ENCODE measurements at places on chromosomes 6 and 20.

GRCh38 chr6:1624851-1625781, 15.4 kb downstream of the FOXC1 start:
- no peak for DNase-seq

- no peak for DNase-seq
These were observed 19.0 kb downstream of the MCM8 start for GRCh38 chr20:5969348-5969935.

- no peak for DNase-seq
These were observed 1.6 kb downstream of the LRRC1 start for GRCh38 chr6:53796451-53796780.

- DNase-seq: no peak
These were observed 45.4 kb upstream of the SPTLC3 start for GRCh38 chr20:12963416-12963815.

- DNase-seq: no peak
These were observed 75.8 kb upstream of the E2F3 start for GRCh38 chr6:20325641-20326421.

DNA sequence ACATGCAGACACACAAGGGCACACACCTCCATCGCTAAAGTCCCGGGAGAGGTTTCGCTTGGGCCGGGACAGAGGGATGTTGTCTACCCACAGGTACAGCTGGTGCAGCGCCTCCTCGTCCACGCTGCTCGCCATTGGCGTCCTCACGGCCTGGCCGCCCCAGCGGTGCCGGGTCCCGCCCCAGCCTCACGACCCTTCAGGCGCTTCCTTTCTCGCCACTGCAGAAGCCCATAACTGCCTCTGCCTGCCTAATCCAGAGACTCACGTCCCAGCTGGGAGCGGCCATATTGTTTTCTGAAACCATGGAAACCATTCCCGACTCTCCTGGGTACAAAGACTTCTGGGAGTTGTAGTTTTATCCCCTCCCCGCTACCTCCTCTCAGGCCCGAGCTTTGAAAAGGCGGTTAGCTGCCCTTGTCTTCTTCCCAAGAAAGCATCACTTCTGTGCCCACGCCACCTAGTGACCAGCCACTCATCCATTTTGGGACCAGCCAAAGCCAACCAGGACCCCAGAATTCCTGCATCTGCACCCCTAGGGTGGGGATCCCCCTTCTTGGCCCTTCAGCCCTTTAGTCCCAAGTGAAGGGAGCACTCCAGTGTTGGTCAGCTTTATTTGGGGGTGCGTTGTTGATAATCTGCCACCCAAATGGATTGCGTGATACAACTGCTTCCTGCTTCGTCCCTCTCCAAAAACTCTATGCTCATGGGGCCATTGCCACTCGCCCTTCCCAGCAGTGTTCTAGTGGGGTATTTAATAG, at the start of gene SPEF1:
TSS of gene SPEF1 (minus strand) at position 296 of the 758 bp plus-strand sequence. CDS start at position 135, 161 bp downstream.
- DNase-seq: peak; percentile 84

GRCh38 chr6:47319382-47319781, 9.7 kb upstream of the TNFRSF21 start:
- DNase-seq: no peak

GRCh38 chr6:144885817-144886216, 600.7 kb downstream of the UTRN start:
- DNase-seq: no peak

- DNase-seq: no peak
These were observed 38.0 kb downstream of the TSHZ2 start for GRCh38 chr20:53009979-53010735.

- DNase-seq: no peak
These were observed 983 bp downstream of the RBBP9 start for GRCh38 chr20:18496042-18496441.

DNA sequence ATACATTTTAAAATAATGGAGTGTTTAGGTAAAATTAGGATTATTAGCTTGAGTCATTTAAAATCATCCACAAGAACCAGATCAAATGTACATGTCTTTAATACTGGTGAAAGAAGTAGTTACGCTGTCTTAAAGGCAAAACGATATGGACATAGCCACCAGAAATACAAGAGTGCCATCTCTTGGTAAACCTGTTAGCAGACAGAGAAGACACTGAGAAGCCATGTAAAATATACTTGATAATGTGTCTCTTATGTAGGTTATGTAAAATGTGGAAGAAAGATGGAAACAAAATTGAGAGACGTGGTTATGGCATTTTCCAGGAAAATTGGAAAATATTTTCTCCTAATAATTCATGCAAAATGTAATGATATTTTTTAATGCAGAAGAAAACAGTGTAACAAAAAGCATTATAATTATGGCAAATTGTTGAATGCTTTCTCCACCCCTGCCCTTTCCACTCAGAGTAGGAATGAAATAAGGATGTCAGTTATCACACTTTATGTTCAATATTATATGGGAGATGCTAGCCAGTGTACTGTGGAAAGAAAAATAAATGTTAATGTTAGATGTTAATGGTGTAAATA, 12.2 kb upstream of the SLC17A2 start:
- DNase-seq: peak; percentile 25

- no peak for DNase-seq
These were observed 137.2 kb downstream of the MMUT start for GRCh38 chr6:49325891-49326290.

DNA sequence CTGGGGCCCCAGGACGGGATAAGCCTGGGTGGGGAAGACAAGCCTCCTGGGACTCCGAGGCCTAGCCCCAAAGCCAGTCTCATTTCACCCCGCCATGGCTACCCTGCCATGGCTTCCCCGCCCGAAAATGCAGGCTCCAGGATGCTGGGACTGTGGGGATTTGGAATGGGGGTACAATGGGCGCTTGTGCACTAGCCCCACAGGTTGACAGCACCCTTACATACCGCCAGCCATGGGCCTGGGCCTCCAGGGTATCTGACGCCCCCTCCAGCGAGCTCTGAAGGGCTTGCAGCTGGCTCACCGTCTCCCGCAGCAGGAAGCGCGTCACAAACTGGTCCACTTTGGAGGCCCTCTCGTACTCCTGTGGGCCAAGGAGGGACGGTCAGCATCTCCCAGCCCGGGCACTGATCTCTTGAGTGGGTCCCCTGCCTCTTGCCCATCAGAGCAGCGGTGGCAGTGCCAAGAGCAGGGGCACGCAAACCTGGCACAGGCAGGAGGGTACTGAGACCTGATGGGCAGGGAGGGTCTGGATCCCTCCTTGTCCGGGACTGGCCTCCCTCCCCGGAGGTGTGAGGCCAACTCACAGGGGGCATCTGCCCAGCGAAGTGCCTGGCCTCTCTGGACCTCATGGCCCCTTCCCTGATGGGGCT, 2.0 kb upstream of the C20orf144 start:
- DNase-seq: no peak

- DNase-seq: no peak
These were observed 248.8 kb downstream of the TFAP2A start for GRCh38 chr6:10166031-10166430.

- no peak for DNase-seq
These were observed 3.6 kb downstream of the DOP1A start for GRCh38 chr6:83071023-83071422.

DNA sequence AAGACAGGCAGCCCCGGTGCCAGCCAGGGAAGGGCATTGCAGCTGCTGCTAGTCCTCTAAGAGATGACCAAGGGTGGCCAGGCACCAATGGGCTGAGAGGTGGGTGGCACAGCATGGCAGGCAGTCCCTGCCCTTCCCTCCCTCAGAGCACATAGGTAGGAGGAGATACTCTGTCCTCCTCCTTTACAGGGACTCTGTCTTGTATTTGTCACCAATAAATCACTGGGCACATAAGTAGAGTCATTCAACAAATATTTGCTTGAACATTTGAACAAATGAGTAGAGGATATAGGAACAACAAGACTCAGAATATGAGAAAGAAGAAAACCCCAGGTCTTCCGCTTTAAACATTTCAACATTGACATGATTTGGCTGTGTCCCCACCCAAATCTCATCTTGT, 69.4 kb upstream of the CLDN20 start:
- no peak for DNase-seq

GRCh38 chr6:53752856-53753255, 41.9 kb upstream of the LRRC1 start:
- no peak for DNase-seq

DNA sequence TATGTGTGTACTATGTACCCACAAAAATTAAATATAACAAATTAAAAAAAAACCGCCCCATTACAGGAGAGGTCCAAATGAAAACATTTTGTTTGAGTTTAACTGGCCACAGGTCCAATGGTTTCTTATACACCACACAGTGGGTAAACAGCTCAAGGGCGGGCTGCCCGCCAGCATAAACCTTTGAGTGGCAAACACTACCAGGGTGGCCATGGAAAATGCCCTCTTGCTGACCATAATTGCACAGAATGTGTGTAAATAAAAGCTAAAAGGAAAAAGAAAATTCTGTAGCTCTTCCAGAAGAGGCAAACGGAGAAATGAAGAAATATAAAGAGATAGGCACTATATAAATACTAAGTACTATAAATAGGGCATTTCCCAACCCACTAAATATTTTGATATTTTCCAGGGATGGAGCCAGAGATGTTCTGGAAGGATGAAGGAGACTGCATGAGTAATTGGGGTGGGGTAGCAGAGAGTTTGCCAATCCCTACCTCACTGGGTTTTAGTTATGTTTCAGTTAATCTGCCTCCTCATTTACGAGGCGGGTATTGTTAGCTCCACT, 1.1 kb upstream of the CDC5L start:
- no peak for DNase-seq

DNA sequence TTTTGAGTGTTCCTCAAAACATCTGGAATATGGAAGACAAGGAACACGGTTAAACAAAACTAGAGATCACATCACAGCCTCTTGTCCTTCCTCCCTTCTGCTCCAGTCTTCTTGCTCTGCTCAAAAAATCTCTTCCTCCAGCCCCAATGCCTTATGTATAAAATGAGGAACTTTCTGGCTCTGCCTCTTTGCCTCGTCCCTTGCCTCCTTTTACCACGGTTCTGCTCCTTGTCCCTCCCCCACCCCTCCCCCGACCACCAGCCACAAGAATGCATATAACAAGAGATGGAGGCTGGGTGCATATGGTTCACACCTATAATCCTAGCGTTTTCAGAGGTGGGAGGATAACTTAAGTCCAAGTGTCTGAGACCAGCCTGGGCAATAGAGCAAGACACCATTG, 43.6 kb downstream of the PLAGL2 start:
- no peak for DNase-seq

DNA sequence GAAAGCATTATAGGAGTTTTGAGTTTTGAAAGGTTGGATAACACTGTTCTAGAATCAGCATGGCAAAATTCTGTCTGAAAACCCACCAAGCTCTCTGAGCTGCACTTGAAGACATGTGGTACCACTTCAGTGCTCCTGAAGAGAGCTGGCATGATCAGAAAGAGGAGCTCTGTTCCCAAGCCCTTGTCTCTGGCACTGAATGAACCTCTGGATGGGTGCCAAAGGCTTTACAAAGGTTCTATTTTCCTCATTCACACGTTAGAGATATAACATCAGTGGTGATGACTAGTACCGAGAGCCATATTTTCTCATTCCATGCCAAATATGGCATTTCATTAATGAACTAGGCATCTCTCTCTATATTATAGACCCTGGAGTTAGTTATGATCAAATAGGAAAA, 301.8 kb upstream of the ID4 start:
- no peak for DNase-seq

GRCh38 chr6:131840936-131841583, 33.2 kb downstream of the ENPP1 start:
- DNase-seq: no peak

GRCh38 chr20:58511364-58511763, 3.8 kb downstream of the APCDD1L start:
- no peak for DNase-seq

DNA sequence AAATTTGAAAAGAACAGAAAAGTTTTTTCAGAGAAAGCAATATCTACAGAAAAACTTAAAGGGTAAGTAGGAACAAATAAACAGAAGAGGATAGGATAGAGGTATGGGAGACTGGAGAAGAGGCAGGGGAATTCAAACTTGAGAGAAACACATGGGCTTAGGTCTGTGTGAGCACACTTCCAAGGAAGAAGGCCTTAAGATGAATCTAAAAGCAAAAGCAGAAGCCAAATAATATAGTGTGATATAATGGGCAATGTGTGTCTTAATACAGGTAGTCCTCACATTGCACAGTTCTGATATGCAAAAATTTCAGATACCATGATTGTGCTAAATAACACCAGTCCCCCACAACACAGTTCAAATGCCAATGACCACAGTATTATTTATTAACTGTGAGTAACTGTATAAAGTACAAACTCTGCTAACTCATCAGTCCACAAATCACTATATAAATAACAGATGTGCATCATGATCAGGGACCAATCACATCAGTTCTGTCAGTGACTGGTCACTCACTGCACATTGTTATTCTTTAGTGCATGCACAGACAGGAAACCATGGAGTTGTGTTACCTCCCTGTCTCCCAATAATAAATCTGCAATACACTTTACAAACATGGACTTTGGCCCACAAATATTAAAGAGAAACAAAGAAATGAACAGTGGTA, 18.6 kb downstream of the SNX14 start:
- peak; percentile 62 for DNase-seq

DNA sequence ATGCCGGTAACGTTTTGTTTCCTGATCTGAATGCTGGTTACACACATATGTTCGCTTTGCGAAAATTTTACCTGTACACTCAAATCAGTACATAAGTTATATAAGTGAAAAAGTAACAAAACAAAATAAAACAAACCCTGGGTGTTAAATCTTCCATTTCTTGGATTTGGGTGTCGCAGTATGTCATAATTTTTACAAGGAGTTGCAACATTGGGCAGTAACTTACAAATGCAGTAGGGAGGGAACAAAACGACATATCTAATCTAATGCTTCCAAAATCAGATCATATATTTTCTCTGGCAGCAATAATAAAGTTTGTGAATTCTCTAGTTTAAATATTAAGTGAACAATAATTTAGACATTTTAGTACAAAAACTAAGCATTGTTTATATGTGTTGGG, 25.2 kb downstream of the SNX14 start:
- DNase-seq: no peak

GRCh38 chr6:31629014-31629413, 8.5 kb downstream of the PRRC2A start:
- no peak for DNase-seq

GRCh38 chr6:2876210-2877056, 26.7 kb downstream of the SERPINB9 start:
- DNase-seq: peak; percentile 88

DNA sequence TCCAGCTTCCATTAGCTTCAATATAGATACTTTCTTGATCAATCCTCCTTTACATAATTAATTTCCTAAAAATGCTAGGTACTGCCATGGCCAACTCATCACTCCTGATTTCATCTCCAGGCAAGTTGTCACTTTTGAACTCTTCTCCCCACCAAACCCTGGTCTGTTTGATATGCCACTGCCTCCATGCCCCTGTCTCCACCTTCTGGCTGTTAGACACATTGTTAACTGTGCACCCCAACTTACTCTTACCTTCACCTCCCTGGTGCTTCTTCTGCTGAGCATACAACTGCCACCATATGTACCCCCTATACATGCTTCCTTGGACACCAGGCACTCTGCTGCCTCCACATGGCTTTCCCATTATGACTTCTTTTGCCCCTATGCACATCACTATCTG, 21.9 kb upstream of the AIG1 start:
- DNase-seq: no peak

- DNase-seq: no peak
These were observed 167.5 kb upstream of the PMEPA1 start for GRCh38 chr20:57877131-57877824.

GRCh38 chr6:7542874-7543624, 1.6 kb downstream of the DSP start:
- no peak for DNase-seq

GRCh38 chr6:137175157-137175867, 1.9 kb upstream of the IL22RA2 start:
- no peak for DNase-seq
